ENCODE measurements at places on chromosomes 3 and 15.

GRCh38 chr3:151091685-151092345, 6.4 kb downstream of the MED12L start:
- DNase-seq = no peak

DNA sequence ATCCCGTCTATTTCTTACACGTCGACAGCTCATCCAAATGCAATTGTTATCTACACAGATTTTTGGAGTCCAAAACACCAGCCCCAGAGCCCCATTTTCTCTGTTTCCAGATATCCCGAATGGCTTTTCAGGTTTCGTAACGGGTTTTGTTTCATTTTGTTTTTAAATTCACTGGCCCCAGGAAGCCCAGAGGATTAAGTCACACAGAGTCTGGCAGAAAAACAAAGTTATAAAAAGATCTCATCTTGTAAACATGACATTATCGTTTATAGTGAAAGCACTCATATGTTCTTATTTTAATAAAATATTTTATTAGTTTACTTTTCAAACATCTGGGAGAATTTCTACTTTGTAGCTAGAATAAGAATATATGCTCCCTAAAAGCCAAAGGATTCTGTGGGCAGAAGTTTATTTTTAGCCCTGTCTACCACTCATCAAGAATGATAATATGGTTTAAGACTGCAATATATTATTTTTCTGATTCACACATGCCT, 149.3 kb upstream of the SLC2A2 start:
- DNase-seq = no peak

- no peak for DNase-seq
Measured at GRCh38 chr3:43191116-43191515, 85.2 kb upstream of the POMGNT2 start.

DNA sequence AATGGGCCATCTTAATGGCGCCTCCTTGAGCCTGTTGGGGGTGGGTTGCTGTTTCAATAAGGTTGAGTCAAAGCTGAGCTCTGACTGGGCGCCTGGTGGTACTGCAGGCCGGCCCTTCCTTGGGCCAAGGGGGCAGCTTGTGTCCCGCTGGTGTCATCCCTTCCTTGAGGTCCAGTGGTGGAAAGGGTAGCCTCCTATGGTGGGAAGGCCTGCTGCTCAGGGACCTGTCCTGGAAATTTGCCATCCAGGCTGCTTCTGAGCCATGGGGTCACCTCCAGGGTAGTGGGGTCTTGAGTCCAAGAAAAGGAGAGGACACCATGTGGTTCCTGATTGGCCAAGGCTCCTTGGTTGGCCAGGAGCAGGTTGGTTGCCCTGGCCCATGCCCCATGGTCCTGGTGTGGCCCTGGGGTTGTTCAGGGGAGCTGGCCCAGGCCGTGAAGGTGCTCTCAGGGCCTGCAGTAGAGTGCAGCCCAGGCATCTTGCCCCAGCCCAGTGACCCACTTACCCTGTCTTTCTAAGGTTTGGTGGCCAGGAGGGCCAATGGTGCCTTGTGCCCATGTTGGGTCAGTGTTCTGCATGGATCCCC, 188.7 kb downstream of the UBE3A start:
- no peak for DNase-seq

DNA sequence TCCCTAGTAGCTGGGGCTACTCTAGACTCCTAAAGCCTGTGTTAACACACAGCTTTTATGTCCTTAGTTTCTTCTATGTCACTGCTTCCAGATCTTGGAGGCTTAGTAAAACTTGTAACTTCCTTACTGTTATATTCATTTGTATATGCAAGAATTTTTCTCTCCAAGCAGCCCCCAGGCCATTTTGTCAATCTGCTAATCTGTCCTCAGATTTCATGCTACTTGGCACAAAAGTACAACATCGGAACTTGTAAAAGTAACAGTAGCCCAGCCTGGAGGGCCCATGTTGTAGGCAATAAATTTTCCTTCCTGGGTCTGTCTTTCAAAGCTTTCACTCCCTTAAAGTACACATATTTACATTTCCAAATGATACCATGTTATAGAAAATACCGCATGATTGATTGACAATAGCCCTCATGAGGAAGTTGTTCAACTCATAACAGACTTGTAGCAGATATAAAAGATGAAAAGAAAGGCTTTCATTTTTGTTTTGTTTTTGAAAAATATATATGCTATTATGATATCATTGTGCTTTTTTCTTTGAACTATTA, 324.2 kb downstream of the NEK10 start:
- no peak for DNase-seq

DNA sequence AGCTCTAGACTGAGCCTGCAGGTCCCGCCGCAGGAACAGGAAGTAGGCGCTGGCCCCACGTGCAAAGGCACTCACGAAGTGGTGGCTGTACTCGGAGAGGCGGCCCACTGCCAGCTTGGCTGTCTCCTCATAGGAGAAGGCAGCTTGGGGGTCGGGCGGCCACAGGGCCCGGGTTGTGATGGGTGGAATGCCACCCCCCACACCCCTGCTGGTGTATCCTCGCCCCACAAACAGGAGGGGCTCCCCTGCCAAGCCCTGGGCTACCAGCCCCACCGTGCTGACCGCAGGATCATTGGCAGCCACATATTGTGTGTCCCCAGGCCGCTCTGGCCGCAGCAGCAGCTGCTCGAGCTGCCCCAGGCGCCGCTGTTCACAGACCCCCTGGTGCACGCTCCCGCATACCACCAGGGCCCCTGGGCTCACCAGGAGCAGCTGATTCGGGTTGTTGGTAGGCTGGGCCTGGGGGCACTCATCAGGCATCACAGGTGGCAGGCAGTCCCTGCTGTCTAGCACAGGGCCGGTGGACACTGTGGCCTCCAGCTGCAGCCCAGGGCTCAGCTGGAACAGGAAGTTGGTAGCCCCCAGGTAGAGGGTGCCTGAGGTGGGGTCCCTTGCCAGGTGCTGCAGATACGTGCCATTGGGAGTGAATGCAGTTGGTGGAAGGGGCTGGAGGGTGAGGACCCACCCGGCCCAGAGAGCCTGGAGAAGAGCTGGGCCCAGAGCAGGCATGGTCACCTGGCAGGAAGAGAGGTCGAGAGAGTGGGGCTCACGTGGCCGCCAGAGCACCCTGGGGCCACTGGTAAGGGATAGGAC, 5.8 kb downstream of the PLXNB1 start:
- DNase-seq = no peak

DNA sequence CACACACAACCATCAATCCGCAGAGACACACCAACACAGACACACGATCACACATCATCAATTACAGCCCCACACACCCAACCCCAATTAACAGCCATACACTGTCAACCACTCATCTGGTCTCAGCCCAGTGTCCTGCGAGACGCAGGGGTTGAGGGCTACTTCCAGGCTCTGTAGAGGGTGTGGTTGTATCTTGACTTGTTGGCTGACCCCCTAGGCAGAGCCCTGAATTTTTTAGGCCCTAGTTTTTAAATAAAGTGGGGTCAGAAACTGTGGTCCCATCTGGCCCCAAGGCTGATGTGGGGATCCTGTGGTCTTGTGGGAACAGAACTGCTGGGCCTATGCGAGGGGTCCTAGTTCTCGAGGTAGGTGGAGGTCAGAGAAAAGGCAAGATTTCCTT, 9.2 kb downstream of the VILL start:
- DNase-seq = no peak

DNA sequence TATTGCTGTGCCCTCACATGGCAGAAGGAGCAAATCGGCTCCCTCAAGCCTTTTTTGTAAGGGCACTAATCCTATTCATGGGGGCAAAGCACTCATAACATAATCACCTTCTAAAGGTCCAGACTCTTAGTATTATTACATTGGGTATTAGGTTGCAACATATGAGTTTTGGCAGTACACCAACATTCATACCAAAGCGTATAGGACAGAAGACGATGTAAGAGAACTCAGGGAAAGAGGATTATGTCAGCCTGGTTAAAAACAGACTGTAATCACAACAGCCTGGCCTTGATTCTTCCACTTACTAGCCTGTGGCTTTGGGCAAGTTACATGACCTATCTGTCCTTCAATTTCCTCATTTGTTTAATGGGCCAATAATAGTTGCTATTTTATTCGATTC, 828.5 kb upstream of the NECTIN3 start:
- no peak for DNase-seq

DNA sequence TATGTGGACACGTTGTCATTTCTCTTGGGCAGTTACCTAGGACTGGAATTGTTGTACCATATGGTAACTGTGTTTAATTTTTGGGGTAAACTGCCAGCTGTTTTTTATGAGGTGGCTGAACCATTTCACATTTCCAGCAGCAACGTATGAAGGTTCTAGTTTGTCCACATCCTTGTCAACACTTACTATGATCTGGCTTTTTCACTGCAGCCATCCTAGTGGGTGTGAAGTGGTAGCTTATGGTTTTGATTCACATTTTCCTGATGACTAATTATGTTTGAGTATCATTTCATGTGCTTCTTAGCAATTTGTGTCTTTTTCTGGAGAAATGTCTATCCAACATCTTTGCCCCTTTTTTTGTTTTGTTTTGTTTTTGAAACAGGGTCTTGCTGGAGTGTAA, 96.2 kb downstream of the VGLL4 start:
- no peak for DNase-seq

DNA sequence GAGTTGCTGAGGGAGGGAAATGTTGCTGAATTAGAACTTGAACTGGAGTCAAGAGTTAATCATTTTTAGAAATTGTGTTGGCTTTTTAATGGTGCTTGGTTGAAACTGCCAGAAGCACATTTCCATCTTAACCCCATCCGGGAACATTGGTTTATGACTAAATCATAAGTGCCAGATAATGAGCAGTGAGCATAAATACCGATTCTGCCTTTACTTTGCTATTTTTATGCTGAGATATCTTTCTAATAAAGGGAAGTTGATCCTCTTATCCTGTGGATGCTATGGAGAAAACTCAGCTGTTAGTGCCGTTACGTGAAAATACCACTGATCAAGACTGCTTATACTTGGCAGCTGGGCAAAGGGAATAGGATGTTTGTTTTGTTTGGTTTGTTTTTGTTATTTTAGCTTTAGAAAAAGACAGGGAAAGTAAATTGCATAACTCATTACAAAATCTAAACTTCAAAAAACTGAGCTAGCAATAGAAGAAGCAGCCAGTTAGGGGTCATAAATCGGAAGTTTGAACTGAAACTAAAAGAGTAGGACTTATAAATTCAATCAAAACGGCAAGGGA, 813.1 kb downstream of the NAALADL2 start:
- DNase-seq = no peak

GRCh38 chr3:49903451-49904424, at the start of gene MST1R:
TSS of gene MST1R (minus strand) at chr3:49903873. CDS start at chr3:49903609, 264 bp downstream.
- peak; percentile 86 for DNase-seq

DNA sequence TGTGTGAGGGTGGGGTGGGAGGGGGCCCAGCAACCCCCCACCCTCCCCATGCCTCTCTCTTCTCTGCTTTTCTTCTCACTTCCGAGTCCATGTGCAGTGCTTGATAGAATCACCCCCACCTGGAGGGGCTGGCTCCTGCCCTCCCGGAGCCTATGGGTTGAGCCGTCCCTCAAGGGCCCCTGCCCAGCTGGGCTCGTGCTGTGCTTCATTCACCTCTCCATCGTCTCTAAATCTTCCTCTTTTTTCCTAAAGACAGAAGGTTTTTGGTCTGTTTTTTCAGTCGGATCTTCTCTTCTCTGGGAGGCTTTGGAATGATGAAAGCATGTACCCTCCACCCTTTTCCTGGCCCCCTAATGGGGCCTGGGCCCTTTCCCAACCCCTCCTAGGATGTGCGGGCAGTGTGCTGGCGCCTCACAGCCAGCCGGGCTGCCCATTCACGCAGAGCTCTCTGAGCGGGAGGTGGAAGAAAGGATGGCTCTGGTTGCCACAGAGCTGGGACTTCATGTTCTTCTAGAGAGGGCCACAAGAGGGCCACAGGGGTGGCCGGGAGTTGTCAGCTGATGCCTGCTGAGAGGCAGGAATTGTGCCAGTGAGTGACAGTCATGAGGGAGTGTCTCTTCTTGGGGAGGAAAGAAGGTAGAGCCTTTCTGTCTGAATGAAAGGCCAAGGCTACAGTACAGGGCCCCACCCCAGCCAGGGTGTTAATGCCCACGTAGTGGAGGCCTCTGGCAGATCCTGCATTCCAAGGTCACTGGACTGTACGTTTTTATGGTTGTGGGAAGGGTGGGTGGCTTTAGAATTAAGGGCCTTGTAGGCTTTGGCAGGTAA, 8.1 kb downstream of the FAM131A start:
- no peak for DNase-seq

- DNase-seq = peak; percentile 16
Measured at GRCh38 chr15:58247855-58248842, 110.0 kb downstream of the AQP9 start.

DNA sequence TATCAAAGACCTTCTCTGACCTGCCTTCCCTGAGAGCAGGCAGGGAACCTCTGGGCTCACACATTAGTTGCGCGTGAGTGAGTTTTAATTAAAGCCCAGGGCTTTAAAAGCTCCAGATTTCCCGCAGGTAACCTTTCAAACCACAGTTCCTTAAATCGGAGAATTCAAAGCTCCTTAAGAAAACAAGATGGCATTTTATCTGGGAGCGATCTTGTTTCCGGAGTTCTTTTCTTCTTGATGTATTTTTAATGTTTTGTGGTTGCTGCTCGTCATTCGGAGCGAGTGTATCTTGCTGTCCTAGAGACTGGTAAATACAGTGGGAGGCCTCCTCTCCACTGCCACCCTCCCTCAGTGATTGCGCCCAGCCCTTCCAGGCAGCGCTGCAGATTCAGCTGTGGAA, 284.3 kb downstream of the CLSTN2 start:
- no peak for DNase-seq

Measured in CD4-positive, alpha-beta T cell treated with Interleukin-10 for 1 hour (primary cell).